ENCODE measurements at places on chromosomes 13 and 19. TPM values are rescaled to one million over a fixed set of nuclear protein-coding genes. Genes with fewer than 3 reads are reported as not detected.

The FCER2 gene
- total RNA-seq, result not detected

The TINCR gene
- not detected for total RNA-seq

The PHLDB3 gene
- total RNA-seq, result 38.9 TPM

The KLF1 gene
- total RNA-seq, result 3.5 TPM

The HSD17B14 gene
- 33.6 TPM for total RNA-seq

The SH2D3A gene
- 12.9 TPM for total RNA-seq

The ERICH4 gene
- total RNA-seq, result not detected

The LRFN3 gene
- total RNA-seq, result 4.4 TPM

The IL12RB1 gene
- not detected for total RNA-seq

The EEF2 gene
- 2,780 TPM for total RNA-seq

The ZNF814 gene
- 3.6 TPM for total RNA-seq

The DMKN gene
- not detected for total RNA-seq

All from Caki2 (cell line).